ENCODE measurements at places on chromosomes 2 and 18.
A peak's percentile ranks its signal among the peaks of the same experiment; 100 is the strongest.

DNA sequence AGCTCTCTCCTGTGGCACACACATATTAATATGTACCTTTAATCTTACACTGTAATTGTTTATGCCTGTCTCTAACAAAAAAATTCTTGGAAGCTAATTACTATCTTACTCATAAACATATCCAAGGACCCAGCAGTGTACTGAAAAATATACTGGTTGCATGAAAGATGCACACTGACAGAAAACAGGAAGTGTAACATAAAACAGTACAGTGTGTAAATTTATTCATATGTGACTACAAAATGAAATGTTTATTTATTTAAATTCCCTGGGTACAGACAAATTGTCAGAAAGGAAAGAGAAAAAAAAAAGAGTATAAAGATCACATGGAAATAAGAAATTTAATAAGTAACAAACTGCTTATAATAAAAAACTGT is 28.5 kb downstream of the TMEM131 start:
- no peak for DNase-seq

DNA sequence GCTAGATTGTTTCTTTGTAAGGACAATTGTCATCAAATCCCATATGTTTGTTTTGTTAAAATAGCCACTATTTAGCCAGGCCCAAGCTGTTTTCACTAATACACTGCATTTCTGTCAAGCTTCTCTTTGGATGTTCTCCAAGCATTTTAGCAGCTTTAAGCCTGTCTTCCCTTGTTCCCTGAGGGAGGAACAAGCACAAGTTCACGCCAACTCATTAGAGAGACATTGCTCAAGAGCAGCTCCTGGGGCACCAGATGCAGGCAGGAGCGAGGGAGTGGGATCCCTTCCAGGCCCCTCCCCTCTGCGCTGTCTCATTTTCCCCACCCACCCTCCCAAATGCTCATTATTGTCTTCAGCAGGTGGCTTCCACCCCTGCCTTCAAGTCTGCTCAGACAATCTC is 32.6 kb upstream of the PPP3R1 start:
- no peak for DNase-seq

GRCh38 chr2:106270471-106270891 is 76.4 kb upstream of the UXS1 start:
- DNase-seq: no peak

- DNase-seq: no peak
Observed at GRCh38 chr18:23743733-23744333, 54.6 kb downstream of the LAMA3 start.

DNA sequence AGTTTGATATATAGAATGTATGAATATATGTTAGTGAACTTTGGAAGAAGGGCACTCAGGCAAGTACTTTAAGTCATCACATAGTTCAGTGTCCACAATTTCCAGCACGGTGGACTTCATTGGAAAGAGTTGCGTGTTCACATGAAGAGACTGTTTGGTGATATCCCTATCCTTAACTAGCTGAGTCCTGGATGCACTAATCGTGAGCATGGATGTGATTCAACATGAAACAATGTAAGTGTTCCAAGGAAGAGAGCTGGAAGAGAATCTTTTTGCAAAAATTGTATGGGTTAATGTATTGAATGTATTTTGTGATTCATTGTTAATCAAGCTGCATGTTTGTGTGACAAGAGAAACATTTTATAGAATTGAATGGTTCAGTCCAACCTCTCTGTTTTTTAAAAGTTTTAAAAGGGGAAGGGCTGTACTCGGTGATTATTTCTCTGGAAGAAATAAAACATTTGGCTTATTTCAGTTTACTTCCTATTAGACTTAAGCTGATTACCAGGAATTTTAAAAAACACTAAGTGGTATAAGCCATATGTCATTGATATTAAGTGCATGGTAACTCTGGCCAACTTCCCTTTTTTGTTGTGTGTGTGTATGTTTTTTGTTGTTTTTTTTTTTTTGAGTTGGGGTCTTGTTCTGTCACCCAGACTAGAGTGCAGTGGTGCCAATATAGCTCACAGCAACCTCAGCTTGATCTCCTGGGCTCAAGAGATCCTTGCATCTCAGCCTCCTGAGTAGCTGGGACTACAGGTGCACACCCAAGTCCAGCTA is 8.6 kb downstream of the XRCC5 start:
- DNase-seq: no peak

- DNase-seq: no peak
Observed at GRCh38 chr18:32460171-32460731, 10.4 kb downstream of the GAREM1 start.

GRCh38 chr2:6749962-6750361 is 115.7 kb downstream of the CMPK2 start:
- no peak for DNase-seq

DNA sequence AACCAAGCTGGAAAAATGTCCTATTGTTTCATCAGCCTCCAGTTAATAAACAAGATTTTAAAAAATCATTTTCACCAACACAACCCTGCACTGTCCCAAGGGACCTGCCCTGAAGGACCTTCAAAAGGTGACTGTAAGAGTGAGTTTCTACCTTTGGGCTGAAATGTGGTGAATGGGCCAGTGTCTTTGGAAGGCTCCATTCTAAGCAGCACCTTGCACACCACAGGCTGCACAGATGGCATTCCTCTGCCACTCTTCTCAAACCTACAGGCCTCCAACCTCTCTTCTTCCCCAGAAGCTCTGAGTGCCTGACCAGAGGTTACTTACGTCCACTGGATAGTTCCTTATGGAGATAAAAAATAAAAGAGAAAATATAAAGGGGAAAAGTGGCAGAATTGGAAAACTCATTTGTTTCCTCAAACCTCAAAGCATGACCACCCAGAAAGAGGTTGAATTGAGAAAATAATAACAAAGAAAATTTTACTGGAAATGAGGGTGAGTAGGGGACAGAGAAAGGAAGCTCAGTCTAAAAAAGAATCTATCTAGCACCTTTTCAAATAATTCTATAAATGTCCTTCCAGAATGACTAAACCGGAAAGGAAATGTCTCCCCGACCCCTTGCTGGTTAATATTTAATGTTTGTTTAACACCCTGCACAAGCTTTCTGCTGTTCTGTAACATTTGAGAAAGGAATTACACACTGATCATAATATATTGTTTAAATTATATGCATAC is 175.7 kb downstream of the METTL4 start:
- DNase-seq: no peak

GRCh38 chr18:910247-910646 is 5.6 kb downstream of the ADCYAP1 start:
- DNase-seq: no peak

DNA sequence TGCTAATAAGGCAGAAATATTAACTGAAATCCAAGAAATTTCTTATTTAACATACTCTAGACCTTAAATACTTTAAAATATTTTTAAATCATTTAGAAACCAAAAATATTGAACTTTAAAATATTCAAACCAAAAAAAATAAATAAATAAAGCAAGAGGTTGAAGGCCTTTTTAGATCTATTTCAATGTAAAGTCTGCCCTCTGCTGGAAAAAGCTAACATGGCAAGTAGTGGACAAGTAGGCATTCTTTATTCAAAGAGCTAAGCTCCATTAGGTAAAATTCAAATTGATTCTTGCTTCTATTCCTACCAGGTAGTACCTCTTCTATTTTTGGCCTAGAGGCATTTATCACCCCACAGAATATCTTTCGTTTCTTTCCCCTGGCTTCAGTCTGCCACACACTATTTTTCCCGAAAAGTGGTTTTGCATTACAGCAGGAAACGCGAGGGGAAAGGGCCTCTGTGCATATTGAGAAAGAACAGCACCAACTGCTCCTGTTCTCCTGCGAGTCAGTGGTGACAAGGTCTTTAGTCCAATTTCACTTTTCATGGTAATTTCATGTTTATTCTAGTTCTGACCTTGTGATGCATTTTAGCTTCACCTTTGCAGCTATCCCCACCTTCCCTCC is 20.4 kb downstream of the IFIH1 start:
- peak; percentile 25 for DNase-seq

- no peak for DNase-seq
Observed at GRCh38 chr2:30216157-30216556, 15.2 kb upstream of the LBH start.

GRCh38 chr18:38634117-38634516 is 1068.5 kb upstream of the CELF4 start:
- no peak for DNase-seq

GRCh38 chr2:68721482-68722101 is 13.0 kb upstream of the ARHGAP25 start:
- peak; percentile 34 for DNase-seq

GRCh38 chr2:10426726-10427617 is 21.2 kb downstream of the ODC1 start:
- DNase-seq: no peak

DNA sequence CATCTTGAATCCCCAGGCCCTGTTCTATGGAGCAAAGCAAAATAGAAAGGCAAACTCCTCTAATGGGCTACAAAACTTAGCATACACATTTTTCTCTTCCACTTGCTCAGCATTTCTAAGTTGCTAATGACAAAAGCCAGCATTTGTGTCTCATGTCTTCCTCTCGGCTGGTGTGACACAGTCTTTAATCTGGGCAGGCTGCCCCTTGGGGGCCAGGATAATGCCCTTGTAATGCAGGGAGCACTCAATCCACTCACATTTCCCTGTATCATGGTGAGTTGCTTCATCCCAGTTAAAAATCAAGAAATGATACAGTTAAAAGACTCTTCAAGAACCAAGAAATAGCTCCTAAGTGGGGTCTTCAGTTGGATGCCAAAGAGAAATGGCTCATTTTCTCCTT is 109.1 kb upstream of the FBXO11 start:
- no peak for DNase-seq

- no peak for DNase-seq
Observed at GRCh38 chr2:88942798-88943197, 251.3 kb downstream of the RPIA start.

DNA sequence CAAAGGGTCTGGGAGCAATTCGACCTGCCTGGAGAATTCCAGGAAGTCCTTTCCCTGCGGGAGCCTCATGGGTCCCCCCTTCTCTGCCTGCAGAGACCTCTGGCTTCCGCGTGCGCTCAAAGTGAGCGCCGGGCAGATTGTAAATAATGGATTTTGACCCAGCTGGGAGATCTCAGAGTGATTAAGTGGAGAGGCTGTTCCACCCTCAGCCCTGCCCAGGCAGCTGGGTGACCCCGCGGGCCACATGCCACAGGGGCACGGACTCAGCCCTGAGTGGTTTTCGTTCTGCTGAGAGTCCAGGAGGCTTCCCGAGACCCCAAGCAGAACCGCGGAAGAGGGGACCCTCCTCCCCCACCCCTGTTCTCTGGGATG is 1.2 kb downstream of the KCNG2 start:
- no peak for DNase-seq

- DNase-seq: no peak
Observed at GRCh38 chr18:26322890-26323653, 96.8 kb downstream of the TAF4B start.

GRCh38 chr2:174776675-174777074 is 12.4 kb upstream of the CHRNA1 start:
- no peak for DNase-seq

DNA sequence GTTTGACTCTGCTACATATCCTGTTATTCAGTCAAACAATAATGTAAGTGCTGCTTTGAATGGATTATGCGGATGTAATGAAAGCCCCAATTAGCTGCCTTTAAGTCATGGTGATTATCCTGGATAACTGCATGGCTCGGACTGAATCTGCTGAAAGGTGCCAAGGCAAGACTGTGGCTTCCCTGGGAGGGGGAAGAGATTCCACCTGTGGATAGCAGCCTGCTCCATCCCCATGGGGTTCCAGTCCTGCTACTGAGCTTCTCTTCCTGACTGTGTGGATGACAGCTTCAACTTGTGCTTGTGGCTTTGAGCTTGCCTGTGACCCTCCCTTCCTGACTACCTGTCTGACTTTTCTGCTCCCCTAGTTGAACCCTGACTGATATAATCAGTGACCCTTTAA is 540.0 kb upstream of the GYPC start:
- no peak for DNase-seq

DNA sequence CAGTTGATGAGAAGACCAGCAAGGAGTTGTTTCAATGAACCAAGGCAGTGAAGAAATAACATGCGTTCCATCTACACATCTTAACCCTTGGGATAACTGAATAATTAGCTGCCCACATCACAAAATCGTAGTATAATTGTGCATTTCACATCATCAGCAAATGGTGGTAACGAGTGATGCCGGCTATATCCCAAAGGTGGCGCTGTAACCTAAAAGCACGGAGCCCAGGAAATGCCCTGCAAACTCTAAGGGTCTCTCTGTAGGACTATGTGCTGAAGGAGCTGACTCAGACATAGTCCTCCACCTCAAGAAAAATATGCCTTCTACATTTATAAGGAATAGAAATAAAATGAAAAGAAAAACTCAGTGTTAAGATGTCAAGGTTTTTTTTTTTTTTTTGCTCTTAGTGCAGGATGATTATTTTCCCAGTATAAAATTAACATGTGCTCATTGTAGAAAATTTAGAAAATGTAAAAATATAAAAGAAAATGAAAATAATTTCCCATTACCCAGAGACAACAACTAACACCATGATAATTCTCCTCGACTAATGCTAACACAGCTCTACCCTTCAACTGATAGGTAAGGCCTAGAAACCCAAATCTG is 23.1 kb upstream of the DSG3 start:
- no peak for DNase-seq

- no peak for DNase-seq
Observed at GRCh38 chr2:12890066-12890465, 173.3 kb downstream of the TRIB2 start.

GRCh38 chr2:210577263-210578071 is 21.1 kb downstream of the CPS1 start:
- peak; percentile 28 for DNase-seq

DNA sequence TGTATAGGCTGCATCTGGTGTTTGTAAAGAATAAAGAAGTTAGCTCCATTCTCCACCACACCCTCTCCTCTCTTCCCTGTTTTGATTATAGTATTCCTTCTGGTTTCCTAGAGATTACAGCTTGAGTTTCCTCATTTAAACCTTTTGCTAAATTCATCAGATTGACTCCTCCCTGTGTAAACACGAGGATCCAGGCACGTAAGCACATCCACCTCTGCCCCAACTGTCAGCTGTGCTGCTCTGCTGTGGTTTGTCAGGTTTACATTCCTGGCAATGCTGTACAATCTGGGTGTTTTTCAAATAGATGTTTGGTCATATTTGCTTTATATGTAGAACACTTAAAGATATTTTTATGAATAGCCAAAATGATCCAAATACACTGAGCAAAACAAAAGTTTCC is 302.8 kb downstream of the PTGR3 start:
- DNase-seq: no peak

DNA sequence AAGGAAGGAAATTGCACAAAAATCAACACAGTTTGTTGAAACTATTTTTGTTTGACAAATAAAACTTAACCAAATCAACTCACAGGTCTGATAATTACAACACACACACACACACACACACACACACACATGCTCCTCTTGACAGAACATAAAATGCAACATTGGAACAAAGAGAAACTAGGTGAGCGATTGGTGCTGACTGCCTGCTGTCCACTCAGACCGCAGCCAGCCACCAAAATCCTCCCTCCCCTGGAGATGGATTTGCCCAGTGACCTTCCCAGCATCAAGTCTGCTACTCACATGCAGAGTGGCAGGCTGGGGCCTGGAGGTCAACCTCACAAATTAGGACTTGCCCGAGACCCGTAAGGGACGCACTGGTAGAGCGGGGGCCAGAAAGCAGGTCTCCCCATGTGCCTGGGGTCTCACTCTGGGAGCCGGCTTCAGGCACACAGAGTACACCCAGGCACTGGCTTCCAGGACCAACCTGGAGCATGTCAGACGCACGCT is 61.4 kb downstream of the DIPK1C start:
- DNase-seq: no peak

- no peak for DNase-seq
Observed at GRCh38 chr2:152483276-152484063, 148.5 kb downstream of the FMNL2 start.

GRCh38 chr2:241532733-241533601 is 24.6 kb upstream of the STK25 start:
- DNase-seq: no peak

All from germinal center (tissue), 1 donor.